ENCODE measurements at places on chromosomes 1 and 21. TPM values are rescaled to one million over a fixed set of nuclear protein-coding genes. Genes with fewer than 3 reads are reported as not detected.

SYT14 gene
- not detected for total RNA-seq

HMGCS2 gene
- not detected for total RNA-seq

CDC20 gene
- total RNA-seq = 141 TPM

LDLRAD2 gene
- not detected for total RNA-seq

OR2L3 gene
- total RNA-seq = not detected

Measured in activated CD8-positive, alpha-beta memory T cell treated with anti-CD3 and anti-CD28 coated beads for 36 hours (primary cell).